SW 1271 (cell line): ENCODE measurements at places on chromosomes 4 and X.
A peak's percentile ranks its signal among the peaks of the same experiment; 100 is the strongest.

GRCh38 chr4:139892973-139893736 lies 227.5 kb downstream of the MGST2 start:
- no peak for DNase-seq

DNA sequence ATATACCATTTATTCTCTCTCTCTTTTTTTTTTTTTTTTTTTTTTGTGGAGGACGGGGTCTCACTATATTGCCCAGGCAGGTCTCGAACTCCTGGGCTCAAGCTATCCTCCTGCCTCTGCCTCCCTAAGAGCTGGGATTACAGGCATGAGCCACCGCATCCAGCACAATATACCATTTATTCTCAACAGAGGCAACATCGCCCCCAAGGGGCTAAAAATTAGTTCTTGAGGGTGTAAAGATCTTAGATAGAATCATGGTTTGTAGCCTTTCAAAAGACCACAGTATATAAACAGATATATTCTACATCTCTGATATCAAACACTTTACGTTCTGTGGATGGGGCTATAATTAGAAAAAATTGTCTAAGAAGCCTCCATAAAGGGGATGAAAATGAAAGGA lies 39.8 kb upstream of the TCEAL2 start:
- DNase-seq: peak; percentile 2

- DNase-seq: no peak
Observed at GRCh38 chrX:152842772-152843338, 12.0 kb downstream of the NSDHL start.

DNA sequence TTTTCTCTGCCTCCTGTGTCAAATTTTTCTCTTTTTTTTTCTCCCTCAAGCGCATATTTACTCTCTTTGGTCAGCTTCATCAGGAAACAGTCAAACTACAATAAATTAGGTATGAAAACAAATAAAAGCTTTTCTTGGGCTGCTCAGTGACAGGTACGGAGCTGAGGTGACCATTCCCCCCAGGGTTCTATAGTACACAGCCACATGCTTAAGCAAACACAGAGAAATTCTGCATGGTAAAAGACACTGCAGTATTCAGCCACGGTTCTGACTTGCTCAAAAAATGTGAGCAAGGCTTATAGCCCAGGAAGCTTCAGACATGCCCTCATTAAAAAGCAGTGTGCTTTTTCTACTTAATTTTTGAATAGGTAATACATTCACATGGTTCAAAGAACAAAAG lies 138.5 kb downstream of the GRIA3 start:
- DNase-seq: no peak

GRCh38 chr4:27115221-27115620 lies 254.6 kb downstream of the STIM2 start:
- no peak for DNase-seq

DNA sequence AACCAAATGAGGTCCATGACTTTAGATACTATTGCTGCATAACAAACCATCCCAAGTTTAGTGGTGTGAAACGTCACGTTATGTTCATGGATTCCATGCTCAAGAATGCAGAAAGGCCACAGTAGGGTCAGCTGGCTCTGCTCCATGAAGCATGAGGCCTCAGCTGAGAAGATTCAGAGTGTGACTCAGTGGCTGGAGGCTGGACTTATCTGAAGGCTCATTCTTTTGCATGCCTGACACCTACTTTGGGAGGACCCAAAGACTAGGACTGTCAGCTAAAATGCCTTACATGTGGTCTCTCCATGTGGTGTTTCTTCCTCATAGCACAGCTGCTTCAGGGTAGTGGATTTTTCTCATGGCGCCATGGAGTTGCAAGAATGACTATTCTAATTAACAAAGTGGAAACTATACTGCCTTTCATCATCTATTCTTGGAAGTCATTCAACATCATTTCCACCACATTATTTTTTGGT lies 11.5 kb upstream of the CCDC149 start:
- no peak for DNase-seq

- DNase-seq: no peak
Observed at GRCh38 chr4:10354746-10355145, 102.5 kb downstream of the ZNF518B start.

GRCh38 chr4:116489739-116490138 lies 595.6 kb downstream of the TRAM1L1 start:
- DNase-seq: no peak

- DNase-seq: peak; percentile 9
Observed at GRCh38 chr4:149896432-149896831, 80.8 kb upstream of the IQCM start.

- DNase-seq: no peak
Observed at GRCh38 chr4:2689114-2689513, 67.0 kb downstream of the TNIP2 start.

DNA sequence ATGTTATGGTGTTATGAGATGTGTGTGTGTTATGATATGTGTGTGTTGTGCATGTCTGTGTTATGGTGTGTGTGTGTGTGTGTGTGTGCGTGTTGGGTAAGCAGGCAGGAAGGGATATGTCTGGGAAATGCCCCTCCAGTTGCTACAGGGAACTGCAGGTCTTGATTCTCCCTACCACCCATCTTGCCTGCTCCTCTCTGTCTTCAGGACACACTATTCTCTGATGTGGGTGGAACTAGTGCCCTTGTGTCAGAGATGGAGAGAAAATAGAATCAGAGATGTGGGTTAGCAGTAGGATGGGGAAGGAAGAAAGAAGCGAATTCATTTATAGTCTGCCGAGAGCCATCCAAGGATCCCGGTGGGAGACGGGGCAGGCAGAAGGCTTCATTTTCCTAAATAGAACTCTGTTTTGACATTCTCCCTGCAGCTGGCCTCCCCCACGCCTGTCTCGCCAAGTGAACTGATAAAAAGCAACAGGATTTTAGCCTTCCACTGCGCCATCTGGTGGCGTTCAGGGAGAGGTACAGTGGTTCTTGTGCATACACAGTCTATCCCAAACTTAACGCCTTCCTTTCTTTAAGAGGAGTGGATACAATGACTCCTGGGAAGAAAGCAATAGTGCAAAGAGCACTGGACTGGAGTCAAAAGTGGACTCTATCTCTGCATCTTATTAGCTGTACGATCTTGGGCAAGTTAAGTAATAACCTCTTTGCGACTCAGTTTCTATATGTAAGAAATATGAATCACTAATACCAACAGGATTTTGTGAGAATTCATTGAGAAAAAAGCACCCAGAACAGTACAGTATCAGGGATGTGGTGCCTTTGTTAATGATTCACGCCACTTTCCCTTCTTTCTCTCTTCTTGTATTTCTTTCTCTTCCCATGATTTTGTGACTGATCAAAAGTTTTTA lies 14.1 kb upstream of the MGST2 start:
- DNase-seq: peak; percentile 48

DNA sequence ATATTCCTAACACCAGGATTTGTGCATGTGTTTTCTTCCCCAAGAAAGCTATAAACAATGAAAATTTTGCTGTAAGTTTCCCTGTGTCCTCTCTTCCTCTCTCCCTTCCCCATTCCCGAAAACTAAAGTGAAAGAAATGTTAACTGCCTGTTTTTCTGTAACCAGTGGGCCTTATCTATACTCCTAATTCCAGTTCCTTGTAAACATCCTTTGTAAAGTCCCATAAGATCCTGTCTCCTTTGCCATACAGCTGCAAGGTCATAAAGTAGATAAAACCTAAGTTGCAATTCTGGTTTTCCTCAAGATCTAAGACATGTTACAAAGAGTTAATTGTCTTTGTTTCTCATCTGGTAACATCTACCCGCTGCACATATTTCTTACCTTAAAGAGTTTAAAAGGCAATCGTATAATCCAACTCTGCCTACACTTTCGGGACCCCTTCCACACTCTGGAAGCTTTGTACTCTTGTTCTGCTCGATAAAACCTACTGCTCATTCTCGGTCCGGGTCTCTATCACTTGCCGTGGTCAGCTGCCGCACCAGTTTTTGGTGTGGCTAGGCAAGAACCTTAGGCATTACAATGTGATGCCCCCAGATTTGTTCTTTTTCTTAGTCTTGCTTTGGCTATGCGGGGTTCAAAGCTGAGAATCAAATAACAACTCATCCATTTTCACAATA lies 20.5 kb downstream of the UGT2B7 start:
- no peak for DNase-seq

DNA sequence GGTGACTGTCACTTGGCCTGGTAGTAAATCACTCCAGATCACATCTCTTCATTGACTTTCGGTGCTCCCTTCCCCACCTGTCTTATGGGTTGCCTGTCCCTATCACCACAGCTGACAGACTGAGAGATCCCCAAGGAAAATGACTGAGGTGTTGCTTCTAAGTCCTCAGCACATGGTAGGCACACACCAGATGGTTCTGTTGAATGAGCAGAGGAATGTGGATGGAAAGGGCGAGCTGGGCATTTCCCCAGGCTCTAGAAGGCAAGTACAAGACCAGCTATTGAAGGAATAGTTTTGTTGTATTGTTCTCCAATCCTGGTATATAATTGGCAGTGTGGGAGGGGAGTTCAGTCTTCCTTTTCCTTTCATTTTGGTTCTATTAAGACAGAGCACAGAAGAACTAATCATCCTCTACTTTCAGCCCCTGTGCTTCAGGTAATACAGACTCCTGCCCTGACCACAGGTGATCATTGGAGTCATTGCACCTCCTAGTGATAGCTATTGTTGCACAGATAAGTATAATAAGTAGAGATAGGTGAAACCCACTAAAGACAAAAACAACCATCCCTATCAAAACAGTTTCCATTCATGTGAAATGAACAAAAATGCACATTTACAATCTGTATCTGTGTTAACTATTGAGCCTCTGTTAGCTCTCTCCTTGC lies 158.6 kb downstream of the TRAM1L1 start:
- DNase-seq: no peak

DNA sequence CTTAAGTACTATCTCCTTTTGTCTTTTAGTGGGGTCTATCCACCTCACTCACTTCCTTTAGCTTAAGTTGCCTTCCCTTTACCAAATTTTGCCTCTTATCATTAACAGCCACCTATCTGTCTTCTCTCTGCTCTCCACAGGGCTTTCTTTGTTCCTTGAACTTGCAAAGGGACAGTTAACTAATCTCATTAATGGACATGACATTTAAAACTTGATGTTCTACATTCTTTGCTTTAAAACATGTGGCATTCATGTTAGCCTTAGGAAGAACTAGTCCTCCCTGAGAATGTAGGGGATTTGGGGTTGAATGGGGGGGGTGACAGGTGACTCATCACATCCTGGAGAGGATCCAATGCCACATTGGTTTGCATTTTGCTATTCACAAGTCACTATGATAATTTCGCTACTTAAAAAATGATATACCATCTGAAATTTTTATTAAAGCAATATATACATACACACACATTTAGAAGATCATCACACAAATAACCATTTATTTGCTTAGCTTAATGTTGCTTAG lies 41.0 kb upstream of the DMD start:
- no peak for DNase-seq

DNA sequence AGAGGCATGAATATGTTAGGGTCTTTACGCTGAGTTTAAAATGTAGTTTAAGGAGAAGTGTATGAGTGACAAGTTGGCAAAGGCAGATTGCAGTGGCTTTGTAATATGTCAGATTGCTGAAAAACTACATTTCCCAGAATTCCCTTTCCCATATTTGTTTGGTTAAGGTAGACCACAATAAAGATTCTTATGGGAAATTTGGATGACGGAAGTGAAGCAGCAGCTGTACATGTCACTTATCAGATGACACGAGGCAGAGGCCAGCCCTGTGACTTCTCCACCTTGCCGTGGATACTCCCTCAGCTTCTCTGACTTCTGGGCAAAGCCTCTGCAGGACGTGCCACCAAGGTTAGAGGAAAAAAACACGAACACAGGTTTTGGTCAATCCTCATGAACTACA lies 229.7 kb upstream of the DKK2 start:
- DNase-seq: no peak

- DNase-seq: no peak
Observed at GRCh38 chrX:136662104-136662503, 14.1 kb downstream of the CD40LG start.

DNA sequence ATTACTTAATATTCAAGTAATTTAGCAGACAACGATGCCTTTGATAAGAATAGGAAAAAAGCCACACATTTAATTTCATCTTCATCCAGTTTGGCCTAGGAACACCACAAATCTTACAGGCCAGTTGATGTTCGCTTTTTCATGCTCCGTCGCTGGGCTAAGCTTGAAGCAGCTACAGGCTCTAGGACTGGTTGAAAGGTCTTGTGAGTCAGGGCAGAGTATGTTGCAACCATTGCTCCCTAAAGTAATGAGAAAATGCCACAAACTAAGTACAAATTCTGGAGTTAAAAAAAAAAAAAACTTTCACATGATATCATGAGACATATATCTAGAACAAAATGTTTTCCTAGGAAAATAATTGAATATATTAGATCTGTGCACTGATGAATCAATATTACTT lies 123.8 kb downstream of the RPS6KA6 start:
- DNase-seq: no peak

GRCh38 chrX:130975947-130976346 lies 72.9 kb upstream of the ENOX2 start:
- DNase-seq: peak; percentile 1

DNA sequence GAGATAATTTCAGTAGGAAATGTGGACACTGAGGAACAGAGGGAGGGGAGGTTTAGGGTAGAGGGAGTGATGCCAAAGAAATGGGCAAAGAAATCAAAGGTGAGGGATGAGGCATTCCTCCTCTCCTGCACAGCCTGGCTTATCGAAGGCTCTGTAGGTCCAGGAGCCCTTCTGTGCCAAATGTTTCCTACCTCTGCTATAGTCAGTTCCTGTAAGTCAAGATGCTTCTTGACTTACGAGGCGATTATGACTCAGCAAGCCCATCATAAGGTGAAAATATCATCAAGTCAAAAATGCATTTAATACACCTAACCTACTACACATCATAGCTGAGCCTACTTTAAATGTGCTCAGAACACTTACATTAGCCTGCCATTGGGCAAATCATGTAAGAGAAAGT lies 60.0 kb upstream of the ARHGAP24 start:
- no peak for DNase-seq

GRCh38 chrX:14672611-14673172 lies 143.4 kb downstream of the GLRA2 start:
- no peak for DNase-seq

DNA sequence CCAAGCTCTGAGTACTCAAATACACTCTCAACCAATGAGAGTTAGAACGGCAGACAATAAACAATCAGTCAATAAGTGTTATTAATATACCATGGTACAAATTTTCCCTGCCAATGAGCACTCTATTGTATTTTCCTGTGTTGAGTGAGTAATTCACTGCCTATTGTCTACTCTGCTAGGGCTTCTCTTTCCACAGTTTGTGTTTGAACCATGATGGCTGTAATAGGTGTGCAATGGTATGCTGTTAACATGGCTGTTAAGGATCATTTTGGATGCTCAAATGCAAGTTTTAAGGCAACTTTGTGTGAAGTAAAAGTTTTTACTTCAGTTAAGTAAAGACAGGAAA lies 41.2 kb downstream of the RPS6KA3 start:
- DNase-seq: no peak

DNA sequence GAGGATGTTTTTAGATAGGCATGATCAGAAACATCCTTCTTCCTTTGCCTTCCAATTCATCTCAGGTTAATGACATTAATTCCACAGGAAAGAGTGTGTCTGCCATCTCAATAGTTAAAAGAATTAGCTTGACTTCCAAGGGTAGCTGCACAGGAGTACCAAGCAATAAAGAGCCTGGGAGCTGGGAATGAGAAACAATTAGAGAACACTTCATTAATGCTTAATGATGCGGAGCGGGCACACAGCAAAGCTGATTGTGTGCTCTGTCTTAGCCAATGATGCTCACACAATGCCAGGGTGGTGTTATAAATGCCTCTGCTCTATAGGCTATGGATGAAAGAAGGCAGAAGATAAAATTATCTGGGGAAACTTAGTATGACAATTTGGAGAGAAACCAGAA lies 1052.5 kb upstream of the LCORL start:
- DNase-seq: no peak
